Pancreas (tissue), 10 donors: ENCODE measurements at places on chromosomes 3 and 15. TPM values are rescaled to one million over a fixed set of nuclear protein-coding genes. Genes with fewer than 3 reads are reported as not detected.

DNA sequence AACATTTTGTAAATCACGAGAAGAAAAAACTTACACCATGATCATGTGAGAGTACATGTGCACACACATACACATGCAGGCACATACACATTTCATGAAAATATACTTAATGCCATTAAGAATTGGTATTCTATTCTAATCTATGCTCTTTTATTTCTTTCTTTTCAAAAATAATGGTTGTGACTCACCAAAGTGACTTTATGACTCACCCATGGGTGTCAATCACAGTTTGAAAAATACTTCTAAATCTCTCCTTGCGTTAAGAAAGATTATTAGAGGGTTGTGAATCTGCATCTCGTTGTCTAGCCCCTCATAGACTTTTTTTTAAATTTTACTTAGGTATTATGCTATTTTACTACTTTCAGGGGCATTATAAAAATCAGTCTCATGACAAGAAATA, 254.2 kb downstream of the TUSC7 start:
- DNase-seq: no peak

DNA sequence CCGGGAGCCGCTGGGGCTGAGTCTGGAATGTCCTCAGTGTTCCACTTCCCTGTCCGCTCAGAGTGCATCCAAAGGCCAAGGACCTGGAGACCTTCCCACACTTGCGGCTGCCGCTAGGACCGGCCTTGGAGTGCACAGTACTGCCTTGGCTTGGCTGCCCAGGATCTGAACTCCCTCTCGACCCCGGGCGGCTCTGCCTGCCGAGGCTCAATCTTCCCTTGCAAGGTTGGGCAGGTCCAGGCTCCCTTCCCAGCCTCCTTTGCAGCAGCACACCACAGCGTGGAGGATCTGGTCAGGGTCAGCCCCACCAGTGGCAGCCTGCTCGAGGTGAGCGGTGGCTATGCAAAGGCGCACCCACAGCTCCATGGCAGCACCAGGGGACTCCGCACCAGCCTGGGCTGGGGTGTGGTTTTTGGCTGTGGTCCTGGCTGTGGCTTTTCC, 69.2 kb downstream of the PLXNA1 start:
- no peak for DNase-seq

DNA sequence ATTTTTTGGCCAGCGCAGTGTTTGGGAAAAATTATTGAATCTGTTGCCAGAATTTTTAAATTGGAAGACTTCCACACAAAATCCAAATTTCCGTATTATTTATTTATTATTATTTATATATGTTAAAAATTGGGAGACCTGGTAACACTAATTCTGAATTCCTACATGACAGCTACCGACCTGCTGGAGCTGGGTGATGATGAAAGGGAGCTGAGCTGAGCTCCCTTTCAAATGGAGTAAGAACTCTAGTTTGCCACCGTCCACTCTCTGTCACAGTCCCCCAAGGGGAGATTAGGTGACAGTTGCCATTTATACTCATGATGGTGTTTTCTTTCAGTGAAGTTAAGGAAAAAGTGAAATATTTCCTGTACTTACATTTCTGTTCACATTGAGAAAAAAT, 1.4 kb downstream of the CRTC3 start:
- DNase-seq: no peak

GRCh38 chr3:196214783-196215441, 1.4 kb upstream of the SLC51A start:
- no peak for DNase-seq

GP5 gene
- not detected for total RNA-seq

DNA sequence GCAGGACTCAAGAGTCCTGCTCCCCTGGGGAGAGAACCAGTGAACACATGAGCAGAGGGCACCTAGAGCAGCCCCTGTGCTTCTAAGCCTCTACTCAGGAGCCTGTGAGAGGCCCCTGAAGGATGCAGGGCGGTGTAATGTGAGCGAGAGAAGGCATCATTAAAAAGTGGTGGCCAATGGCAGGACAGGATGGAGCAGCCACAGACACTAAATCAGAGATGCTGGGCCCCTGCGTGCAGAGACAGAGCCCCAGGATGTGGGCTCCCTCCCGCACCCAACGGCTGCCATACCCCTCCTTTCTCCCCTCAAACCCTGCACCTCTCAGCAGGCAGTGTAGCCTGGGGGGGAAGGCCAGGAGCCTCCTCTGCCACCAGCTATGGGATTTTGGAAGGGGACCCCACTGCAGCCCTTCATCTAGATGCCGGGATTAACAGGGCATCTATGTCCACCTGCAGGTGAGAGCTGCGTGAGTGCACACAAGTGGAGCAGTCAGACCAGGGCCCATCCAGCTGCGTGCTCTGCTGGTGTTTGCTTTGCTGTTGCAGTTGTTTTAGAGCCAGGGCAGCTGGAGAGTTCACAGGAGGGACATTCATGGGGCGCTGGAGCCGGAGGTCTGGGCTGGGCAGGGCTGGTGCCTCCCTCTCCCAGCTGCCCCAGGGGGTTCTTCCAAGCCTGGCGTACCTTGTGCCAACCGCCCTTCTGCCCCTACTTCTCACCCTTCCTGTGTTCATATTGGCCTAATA, 5.1 kb upstream of the IQSEC1 start:
- DNase-seq: no peak

- DNase-seq: no peak
Measured at GRCh38 chr15:94887391-94887790, 656.0 kb downstream of the MCTP2 start.

- no peak for DNase-seq
Measured at GRCh38 chr3:98894791-98895576, 6.5 kb downstream of the DCBLD2 start.

GOLGA6L7 gene
- total RNA-seq: not detected

MRPS25 gene
- total RNA-seq: 20.0 TPM

GRCh38 chr3:188217011-188217463, 63.1 kb downstream of the LPP start:
- no peak for DNase-seq

ERICH6 gene
- not detected for total RNA-seq

GRCh38 chr3:188286087-188286513, 132.1 kb downstream of the LPP start:
- DNase-seq: no peak

DNA sequence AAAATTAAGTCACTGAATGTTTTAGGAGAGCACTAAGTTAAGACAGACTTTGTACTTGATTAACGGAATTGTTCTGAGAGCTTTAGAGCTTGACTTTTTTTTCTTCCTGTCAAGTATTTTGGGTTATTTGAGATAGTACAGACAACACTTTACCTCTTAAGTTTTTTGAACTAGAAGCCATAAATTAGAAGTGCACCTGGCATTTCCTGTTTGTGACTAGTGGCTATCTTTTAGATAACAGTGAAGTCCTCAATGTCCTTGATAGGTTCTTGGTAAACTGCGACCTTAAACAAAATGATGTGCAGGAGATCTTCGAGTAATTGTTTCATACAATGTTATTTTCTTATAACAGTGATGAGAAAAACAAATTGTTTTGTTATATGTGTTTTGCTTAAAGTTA, 213.9 kb downstream of the TP63 start:
- DNase-seq: no peak

GRCh38 chr3:9013782-9014563, 50.7 kb upstream of the RAD18 start:
- DNase-seq: no peak

- DNase-seq: no peak
Measured at GRCh38 chr15:64665179-64665578, 110.2 kb downstream of the RBPMS2 start.

GRCh38 chr15:68558318-68559305, 20.2 kb upstream of the CORO2B start:
- no peak for DNase-seq

PLS1 gene
- 9.1 TPM for total RNA-seq

DLG1 gene
- 37.3 TPM for total RNA-seq

DNA sequence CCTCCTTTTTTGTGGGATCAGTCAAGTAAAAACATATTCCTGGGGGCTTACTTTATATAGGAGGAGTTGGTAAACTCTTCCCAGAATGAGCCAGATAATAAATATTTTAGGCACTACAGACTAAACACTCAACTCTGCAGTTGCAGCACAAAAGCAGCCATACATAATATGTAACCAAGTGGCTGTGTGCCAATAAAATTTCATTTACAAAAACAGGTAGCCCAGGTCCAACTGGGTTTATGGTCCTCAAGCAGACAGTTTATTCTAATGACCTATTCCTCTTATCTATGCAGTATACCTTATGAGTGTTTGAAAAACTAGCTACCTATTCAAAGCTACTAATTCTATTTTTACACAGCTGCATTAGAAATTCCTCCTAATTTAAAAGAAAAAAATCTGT, 61.8 kb downstream of the FAIM start:
- no peak for DNase-seq

DNA sequence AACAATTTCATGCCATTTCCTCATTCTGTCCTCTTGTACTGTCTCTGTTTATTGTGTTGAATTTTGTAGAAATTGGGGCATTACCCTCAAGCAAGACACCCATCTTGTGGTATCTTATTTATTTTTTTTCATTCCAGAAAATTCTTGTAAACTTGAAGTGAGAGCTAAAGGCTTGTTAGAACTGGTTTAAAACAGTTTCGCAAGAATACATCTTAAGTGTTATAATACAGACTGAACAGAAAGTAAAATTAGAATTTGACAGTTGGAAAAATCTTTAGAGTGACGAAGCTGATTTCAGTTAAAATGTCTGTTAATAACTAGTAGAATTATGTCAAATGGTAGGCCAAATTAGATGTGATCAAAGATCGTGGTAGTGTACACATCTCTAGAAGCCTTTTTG, 26.9 kb downstream of the RNF13 start:
- no peak for DNase-seq
